CD8-positive, alpha-beta memory T cell (primary cell): ENCODE measurements at places on chromosomes 7 and 10. TPM values are rescaled to one million over a fixed set of nuclear protein-coding genes. Genes with fewer than 3 reads are reported as not detected.

The AP4M1 gene
- 13.8 TPM for total RNA-seq

The NME8 gene
- total RNA-seq: not detected

The CYP2C9 gene
- not detected for total RNA-seq

The LLCFC1 gene
- not detected for total RNA-seq

The TAS2R4 gene
- 0.92 TPM for total RNA-seq

The ZNF727 gene
- 0.18 TPM for total RNA-seq

The TMEM243 gene
- 62.9 TPM for total RNA-seq

The PON1 gene
- not detected for total RNA-seq
